Activated CD8-positive, alpha-beta memory T cell treated with anti-CD3 and anti-CD28 coated beads, Interleukin-2, amount 50 U/mL, for 4 hours (primary cell): ENCODE measurements at places on chromosomes 3 and 15.

- no peak for DNase-seq
Measured at GRCh38 chr3:183699238-183699947, 1.8 kb downstream of the YEATS2 start.

- DNase-seq, result no peak
Measured at GRCh38 chr15:26355472-26356074, 417.3 kb downstream of the GABRB3 start.

DNA sequence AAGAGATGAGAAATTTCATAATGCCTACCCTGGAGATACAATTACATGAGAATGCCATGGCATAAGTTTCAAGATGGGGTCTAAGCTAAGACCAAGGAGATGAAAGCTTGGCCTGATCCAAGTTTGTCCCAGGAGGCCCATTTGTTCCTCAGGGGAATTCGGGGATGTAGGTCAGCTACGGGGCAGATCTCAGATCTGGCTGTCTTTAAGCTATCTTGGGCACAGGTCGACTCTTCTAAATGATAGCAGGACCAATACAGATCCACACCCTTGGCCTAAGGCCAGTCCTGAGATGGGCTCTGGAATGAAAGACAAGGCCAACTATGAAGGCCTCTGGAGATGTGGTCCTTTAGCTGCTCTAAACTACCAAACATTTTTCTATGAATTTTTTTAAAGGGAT is 16.6 kb downstream of the ABI3BP start:
- DNase-seq, result no peak

DNA sequence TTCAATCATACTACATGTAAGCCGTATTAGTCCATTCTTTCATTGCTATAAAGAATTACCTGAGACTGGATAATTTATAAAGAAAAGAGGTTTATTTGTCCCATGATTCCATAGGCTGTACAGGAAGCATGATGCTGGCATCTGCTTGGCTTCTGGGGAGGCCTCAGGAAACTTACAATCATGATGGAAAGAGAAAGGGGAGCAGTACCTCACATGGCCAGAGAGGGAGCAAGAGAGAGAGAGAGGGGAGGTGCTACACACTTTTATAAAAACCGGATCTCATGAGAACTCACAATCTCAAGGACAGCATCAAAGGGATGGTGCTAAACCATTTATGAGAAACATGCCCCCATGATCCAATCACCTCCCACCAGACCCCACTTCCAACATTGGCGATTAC is 14.3 kb upstream of the CLASP2 start:
- DNase-seq, result no peak

- no peak for DNase-seq
Measured at GRCh38 chr15:90710436-90711027, 6.6 kb upstream of the BLM start.
